CD8-positive, alpha-beta memory T cell (primary cell): ENCODE measurements at places on chromosomes 7 and 10.

DNA sequence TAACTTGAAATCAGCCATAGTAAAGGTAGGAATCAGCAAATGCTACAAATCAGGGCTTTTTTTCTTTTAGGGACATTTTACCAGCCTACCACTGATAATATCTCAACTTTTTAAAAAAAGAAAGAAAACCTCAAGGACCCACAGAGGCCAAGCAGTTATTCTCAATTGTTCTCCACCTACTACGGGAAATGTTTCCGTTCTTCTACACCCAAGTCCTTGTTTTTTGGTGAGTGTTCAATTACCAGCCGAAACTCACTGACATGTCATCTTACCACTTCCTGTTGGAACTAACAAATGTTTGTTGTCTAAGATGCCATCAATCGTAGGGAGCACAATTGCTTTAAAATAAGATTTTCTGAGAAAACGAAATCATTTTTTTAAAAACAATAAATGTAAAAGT is 50.2 kb upstream of the CDK1 start:
- no peak for DNase-seq

GRCh38 chr7:28579571-28579970 is 167.3 kb downstream of the CREB5 start:
- DNase-seq: no peak

DNA sequence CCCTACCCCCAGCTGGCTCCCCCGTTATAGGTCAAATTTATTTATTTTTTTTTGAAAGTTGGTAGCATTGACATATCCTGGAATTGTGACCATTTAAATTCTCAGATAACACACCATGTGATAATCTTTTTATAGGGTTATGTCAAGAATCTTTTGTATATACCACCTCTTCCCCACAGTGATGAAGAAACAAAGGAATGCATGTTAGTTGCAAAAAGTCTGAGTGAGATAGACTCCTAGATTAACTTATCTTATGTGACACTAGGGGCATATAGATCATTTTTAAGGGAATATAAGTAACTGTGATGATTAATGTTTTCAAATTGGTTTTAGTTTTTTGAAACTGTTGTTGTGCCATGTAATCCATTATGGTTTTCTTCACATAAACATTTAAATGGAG is 68.3 kb downstream of the MLLT10 start:
- no peak for DNase-seq

GRCh38 chr7:51611937-51612336 is 295.3 kb upstream of the COBL start:
- DNase-seq: no peak

GRCh38 chr7:80347173-80347572 is 164.7 kb downstream of the GNAT3 start:
- no peak for DNase-seq

DNA sequence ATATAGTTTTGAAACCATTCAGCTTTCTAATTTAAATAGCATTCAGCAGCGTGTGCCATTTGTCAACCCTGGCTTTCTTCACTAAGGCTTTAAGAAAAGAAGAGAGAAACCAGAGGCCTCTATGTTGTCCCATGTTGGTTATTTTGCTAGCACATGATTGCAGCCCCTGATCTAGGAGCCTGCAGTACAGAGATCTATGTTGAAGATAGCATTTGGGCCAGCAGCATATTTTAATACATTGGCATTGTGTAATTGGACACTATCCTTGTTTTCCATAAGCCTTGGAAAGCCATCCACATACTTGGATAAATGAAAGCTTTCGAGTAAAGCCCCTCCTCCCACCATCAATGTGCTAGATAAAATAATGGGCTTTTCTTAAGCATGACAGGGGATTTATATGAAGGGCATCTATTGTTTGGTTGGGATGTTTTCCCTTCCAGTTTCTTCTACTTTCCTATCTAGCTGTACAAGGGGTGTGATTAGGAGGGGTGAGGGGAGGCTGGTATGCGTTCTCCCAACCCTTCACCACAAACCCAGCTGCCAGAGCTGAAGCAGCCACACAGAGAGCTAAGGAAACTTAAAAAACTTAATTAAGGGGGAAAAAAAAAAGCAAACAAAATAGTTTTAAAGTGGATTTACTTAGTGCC is 23.1 kb upstream of the SDHAF3 start:
- no peak for DNase-seq

- no peak for DNase-seq
Measured at GRCh38 chr7:17625043-17625442, 315.3 kb downstream of the SNX13 start.
